ENCODE measurements at places on chromosomes 3 and 15.

- DNase-seq, result no peak
These were observed 7.4 kb downstream of the GOLM2 start for GRCh38 chr15:44295750-44296431.

GRCh38 chr3:17740721-17741141 is 1.7 kb downstream of the TBC1D5 start:
- no peak for DNase-seq

GRCh38 chr3:86774082-86774691 is 216.8 kb downstream of the VGLL3 start:
- DNase-seq, result no peak

GRCh38 chr3:195446359-195446758 is 3.5 kb upstream of the ACAP2 start:
- DNase-seq, result no peak

- no peak for DNase-seq
These were observed 153.8 kb downstream of the EEFSEC start for GRCh38 chr3:128307029-128307633.

DNA sequence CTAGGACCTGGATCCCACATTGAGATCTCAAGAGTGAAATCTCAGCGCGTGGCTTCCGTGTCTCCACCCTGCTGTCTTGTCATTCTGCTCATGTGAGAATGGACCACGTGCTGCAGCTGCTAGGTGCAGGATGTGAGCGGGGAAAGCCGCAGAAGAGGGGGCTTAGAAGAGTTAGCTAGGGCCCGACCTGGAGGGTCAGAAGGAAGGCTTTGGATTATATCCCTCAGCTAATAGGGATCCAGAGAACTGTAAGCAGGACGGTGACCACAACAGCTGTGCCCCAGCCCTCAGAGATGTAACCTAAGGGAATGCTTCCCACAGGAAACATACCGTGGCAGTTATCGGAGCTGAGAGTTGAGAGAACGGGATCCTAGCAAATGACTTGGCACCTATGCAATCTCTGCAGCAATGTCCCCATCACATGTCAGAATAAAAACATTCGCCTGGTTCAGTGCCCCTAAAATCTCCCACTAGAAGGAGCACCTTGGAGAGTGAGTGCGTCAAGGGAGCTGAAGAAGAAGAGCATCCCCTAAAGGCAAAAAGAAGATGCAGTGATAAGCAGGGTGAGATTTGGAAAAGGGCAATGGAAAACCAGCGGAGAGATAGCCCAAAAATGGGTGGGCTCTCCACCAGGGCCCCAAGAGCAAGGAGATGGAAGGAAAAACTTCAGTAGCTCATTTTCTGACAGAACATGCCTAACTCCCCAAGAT is 76.9 kb upstream of the ST8SIA2 start:
- no peak for DNase-seq

Data from stimulated activated CD4-positive, alpha-beta T cell treated with anti-CD3 and anti-CD28 coated beads, TNF-alpha, amount 100 ng/mL, for 24 hours (primary cell).